ENCODE measurements at places on chromosomes 3 and 15.
A peak's percentile ranks its signal among the peaks of the same experiment; 100 is the strongest.

DNA sequence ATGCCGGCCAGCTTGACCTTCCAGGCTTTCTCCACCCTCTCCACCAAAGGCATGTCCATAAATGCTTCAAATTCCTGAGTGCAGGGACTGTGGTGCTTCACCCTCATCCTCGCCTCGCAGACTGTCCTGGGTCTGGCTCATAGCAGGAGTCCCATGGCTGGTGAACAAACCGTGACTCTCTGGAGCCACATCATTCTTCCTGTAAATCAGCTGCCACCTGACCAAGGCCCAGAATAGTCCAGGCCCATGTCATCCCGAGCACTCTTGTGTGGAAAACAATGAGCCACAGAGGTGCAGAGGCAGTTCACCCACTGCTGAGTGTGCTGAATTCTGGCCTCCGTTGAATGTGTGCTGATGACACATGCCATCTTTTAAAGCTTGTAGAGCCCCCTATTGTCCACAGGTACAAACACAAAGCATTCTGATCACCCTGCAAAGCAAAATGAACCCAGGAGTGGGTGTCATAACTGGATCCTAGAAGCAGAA, 68.6 kb downstream of the ABHD5 start:
- DNase-seq = no peak

GRCh38 chr15:71889385-71889784, 79.0 kb downstream of the NR2E3 start:
- DNase-seq = no peak

GRCh38 chr3:13308380-13308801, 111.7 kb downstream of the NUP210 start:
- peak; percentile 60 for DNase-seq

DNA sequence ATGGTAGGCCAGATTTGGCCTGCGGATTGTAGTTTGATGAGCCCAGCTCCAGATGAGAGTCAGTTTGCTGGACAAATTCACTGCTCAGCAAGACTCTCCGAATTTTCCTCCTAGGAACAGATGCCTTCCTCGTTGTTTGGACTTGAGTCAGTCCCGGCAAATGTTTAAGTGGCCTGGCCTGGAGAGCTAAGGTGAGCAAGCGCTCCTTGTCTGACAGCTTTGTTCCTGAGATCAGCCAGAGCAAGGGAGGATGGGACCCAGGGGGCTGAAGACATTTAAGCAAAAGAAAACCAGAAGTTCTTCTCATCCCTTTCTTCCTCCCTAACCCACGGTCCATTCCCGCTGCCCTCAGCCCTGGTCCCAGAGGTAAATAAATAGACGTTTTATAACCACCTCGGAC, 40.3 kb downstream of the POLR2M start:
- no peak for DNase-seq

GRCh38 chr3:11312166-11312565, 40.0 kb downstream of the ATG7 start:
- no peak for DNase-seq

DNA sequence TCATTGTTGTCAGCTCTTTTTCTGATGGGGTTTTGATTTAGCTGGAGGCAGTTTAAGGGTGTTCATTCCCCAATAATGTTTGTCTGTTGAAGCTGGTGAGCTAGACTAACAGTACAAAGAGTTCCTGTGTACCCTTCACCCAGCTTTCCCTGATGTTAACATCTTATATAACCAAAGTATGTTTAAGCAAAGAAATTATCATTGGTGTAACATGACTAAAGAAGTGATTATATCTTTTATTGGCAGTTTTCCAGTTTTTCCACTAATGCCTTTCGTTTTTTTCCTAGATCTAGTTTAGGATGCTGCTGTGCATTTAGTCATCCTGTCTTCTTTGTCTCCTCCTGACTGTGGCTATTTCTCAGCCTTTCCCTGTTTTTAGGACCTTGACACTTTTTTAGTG, 165.6 kb downstream of the LPP start:
- DNase-seq = no peak
